ENCODE measurements at places on chromosomes 4 and X.

DNA sequence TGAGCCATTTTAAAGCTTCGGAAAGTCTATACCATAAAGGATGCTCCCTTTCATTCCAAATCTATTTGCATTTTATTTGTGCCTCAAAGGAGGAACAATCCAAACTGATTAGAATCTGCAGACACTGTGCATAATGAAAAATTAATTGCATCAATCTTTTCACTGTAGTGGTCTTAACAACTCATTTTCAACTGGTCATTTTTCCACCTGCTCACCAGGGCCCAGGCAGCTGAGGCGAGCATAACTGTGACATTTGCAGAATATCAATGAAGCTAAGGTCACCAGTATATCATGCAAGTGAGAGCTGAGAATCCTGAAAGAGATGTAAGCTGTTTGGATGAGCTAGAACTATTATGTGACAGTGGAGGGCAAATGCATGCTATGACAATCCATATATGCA, 387.3 kb upstream of the TECRL start:
- no peak for DNase-seq

- peak; percentile 39 for DNase-seq
Observed at GRCh38 chr4:176034499-176034898, 31.1 kb upstream of the WDR17 start.

GRCh38 chr4:75251547-75251946, 262.7 kb downstream of the RCHY1 start:
- no peak for DNase-seq

GRCh38 chr4:173486714-173487392, 43.2 kb downstream of the HAND2 start:
- DNase-seq = no peak

Data from hindlimb muscle (tissue), 1 donor.